ENCODE measurements at places on chromosomes 7 and 10.

- no peak for DNase-seq
Observed at GRCh38 chr10:11462071-11462470, 149.4 kb downstream of the USP6NL start.

GRCh38 chr10:4216726-4217125, 431.7 kb upstream of the KLF6 start:
- no peak for DNase-seq

DNA sequence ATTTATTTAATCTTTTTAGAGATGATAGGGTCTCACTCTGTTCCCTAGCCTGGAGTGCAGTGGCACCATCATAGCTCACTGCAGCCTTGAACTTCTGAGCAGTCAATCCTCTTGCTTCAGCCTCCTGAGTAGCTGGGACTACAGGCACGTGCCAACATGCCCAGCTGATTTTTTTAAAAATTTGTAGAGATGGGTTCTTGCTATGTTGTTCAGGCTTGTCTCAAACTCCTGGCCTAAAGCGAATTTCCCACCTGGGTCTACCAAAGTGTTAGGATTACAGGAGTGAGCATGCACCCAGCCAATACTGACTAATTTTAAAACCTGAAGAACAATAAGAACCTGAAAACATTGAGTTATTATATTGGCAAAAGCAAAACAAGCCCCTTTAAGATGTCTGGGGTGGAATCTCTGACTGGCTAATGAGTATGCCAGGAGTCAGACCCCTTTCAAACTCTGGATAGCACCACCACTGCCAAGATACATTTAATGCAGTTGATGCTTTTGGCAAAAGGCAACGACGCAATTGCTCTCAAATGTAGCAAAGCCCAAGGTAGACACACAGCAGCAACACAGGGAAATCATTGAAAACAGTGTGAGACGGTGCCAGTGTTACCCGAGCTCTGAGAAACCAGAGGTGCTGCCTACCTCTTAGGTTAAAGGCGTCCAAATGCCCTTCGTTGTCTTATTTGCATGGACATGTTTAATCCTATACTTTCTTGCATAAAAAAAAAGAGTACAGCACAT, 40.7 kb upstream of the TOMM7 start:
- no peak for DNase-seq

DNA sequence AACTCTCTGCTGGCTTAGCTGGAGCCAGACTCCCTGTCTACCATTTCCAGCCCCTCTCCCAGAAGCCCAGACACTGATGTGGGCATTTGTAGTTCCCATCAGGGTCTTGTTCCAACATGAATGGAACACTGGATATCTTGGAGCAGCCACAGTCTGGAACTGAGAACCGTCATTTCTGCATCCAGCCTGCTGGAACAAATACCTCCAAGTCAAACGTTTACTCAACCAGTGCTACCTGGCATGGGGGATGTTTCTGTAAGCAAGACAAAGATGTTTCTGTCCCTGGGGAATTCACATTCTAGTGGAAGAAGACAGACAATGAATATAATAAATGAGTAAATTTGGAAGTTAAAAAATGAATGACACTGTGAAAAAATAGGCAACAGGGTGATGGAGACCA, 70.8 kb upstream of the ZNF438 start:
- no peak for DNase-seq

GRCh38 chr10:117616179-117616578, 73.6 kb downstream of the EMX2 start:
- no peak for DNase-seq

GRCh38 chr7:150556521-150557138, 10.6 kb upstream of the GIMAP4 start:
- DNase-seq, result no peak

- DNase-seq, result no peak
Observed at GRCh38 chr7:142094861-142095260, 16.7 kb upstream of the MGAM2 start.

DNA sequence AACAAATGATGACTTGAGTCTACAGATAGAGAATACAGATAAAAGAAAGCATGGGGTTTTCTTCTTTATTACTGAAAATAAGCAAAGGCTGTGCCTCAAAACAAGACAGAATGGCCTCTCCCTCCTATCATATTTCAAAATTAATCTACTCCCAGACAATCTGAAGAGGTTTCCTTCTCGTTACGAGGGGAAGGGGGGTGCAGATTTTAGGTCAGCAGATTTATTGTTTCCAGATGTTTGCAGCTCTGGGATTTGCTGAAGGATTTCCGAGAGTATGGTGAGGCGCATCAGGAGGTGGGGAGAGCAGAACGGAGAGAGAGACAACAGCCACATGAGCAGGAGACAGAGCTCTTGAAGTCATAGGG, 89.8 kb downstream of the KIAA1549 start:
- DNase-seq, result no peak

DNA sequence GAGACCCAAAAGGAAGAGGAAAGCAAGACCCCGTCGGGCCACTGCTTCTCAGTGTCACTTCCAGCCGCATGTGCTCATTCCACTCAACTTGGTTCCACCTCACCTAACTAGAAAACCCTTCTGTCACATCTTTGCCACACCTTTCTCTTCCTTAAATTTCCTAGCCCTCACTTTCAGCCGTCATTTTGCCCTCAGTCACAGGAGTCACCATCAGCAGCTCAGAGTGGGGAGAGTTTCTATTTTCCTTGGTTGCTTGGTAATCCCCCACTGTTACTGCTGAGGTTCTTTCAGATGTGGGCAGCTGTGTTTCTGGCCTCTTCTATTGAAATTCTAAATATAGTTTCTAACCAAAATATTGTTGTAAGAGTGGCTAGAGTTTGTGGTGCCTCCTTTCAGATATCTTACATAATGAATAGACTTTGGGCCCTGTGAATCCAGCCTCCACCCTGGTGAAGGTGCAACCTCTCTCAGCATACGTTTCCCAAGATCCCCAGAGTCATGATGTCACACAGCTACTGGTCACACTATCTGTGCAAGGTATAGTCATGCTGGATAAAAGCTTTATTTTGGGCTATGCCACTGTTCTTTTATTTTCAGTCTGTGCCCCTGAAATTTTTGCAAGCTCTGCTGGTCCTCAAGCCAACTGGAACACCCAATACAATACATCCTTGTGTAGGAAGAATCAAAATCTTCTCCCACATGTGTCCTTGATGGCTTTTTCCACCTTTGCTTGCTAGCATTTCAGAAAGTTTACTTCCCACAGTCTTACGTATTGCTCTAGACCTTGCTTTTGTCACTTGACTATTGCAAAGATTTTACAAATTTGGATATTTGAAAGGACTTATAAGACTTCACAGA, 9.2 kb downstream of the AGBL3 start:
- no peak for DNase-seq

GRCh38 chr7:143233816-143234532, 12.1 kb downstream of the TAS2R40 start:
- no peak for DNase-seq

- DNase-seq, result no peak
Observed at GRCh38 chr10:31944071-31944433, 15.4 kb upstream of the ARHGAP12 start.

DNA sequence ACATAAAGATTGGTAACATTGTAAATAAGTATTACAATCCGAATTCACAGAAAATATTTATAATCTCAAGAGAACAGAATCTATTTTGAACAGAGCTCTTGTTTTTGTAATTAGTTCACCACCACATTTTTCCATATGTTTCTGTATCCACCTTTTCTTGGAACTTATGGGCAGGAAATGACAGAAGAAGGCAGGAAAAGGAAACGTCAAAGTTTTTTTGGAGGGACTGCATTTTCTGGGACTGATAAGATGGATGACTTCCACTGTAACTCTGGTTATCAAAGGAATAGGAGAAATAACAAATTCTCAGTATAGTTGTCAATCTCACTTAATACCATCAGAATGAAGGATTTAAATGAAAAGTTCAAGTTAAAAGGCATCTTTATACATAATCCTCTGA, 75.1 kb upstream of the SMNDC1 start:
- no peak for DNase-seq

GRCh38 chr7:3722396-3722922, 421.4 kb downstream of the SDK1 start:
- DNase-seq, result no peak

DNA sequence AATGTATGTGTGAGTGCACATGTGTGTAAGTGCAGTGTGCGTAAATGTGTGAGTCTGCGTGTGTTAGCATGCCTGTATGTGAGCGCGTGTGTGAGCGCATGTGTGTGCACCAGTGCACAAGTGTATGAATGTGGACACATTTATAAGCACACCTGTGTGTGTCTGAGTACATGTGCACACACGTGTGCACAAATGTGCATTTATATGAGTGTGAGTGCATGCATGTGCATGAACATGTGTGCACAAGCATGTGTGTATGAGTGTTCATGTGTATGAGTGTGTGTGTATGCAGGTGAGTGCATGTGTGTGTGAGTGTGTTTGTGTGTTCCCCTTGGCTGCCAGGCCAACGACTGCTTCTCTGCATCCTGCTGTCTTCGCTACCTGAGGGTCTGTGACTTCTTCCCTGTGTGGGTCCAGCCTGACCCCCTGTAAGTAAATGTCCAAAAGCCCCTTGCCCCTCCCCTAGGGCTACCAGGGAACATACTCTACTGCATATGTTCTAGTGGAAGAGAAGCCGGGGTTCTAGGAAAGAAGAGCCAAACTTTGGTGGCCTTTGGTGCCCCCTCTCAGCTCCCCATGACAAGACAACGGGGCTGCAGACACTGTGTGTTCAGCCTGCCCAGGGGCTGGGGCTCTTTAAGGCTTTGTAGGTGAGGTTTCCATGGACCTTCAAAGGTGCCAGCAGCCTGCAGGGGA, 17.0 kb downstream of the GOLGA7B start:
- no peak for DNase-seq

GRCh38 chr7:29609162-29610037, 45.8 kb downstream of the PRR15 start:
- DNase-seq, result no peak

DNA sequence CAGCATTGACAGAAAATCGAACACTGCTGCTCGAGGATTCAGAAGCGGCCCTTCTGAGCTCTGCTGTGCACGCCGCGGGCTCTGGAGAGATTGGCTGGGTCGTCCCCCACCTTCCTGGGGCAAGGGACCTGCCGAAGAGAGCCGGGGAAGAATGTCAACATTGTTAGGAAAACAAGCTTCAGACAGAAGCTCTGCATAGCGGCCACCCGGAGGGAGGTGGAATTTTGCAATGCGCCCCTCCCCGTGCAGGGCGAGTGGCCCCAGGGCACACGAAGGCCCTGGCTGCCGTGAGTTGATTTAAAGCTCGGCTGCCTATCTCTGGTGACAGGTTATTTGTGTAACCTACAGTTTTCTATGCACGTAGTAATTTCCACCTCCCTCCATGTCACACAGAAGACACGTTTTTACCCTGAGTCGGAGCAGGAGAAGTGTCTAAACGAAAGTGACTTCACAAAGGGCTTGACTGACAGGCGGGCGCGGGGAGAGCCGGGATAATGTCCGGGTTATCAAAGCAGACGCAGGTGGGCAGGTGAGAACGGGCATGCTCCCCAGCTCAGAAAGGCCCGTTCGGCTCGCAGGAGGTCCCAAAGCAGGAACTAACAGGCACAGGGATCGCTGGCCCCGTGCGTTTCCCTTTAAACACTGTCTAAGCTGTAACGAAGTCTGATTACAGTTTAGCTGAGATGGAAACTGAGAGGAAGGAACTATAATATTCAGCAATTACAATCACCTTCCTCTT, 84.6 kb downstream of the PDGFA start:
- no peak for DNase-seq

DNA sequence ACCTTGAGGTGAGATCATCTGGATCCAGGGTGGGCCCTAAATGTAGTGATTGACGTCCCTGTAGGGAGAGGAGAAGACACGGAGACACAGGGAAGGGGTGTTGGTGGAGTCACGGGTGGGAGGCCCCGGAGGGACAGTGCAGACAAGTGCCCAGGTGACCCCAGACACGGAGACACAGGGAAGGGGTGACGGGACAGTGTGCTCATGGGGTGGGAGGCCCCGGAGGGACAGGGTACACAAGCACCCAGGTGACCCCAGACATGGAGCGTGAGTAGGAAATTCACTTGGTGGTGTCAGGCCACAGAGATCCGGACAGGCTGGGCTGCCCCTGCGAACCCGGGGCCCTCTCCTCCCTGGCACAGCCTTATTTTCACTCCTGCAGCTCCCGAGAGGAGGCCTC, 176.9 kb downstream of the PTPRN2 start:
- DNase-seq, result no peak

DNA sequence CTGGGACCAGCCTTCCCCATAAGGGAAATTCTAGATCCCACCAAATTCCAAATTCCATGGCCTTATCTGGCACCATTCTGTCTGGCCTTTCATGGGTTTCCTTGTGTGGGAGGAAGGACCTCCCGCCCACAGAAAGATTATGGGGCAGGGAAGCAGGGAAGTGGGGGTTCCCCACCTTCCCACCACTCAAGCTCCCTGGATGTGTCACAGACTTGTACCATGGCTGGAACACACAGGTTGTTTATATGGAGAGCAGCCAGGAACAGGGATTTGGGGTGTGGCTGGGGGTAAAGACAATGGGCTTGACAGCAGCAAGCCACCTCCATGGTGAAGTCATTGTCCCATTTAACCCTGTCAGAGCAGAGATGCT, 18.3 kb downstream of the UNC5B start:
- no peak for DNase-seq

DNA sequence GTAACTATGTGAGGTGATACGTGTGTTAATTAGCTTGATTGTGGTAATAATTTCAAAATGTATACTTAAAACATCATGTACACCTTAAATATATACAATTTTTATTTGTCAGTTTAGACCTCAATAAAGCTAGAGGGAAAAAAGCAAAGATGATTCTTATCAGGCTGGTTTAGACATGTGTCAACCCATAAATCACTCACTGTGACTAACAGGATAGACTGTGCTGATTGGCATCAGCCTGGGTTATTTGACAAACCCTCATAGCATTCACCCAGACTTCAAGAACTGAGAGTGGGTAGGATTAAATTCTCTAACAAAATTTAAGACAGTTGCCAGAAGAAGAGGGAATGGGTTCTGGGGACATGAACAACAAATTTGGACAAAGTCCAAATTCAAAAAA, 73.8 kb upstream of the TMEM140 start:
- no peak for DNase-seq

GRCh38 chr10:5862360-5862961, 27.2 kb downstream of the ANKRD16 start:
- no peak for DNase-seq

GRCh38 chr10:95513008-95513589, 48.1 kb downstream of the SORBS1 start:
- DNase-seq, result no peak

- DNase-seq, result no peak
Observed at GRCh38 chr10:116970050-116970449, 34.9 kb downstream of the SHTN1 start.
